ENCODE measurements at places on chromosomes 3 and 15.

DNA sequence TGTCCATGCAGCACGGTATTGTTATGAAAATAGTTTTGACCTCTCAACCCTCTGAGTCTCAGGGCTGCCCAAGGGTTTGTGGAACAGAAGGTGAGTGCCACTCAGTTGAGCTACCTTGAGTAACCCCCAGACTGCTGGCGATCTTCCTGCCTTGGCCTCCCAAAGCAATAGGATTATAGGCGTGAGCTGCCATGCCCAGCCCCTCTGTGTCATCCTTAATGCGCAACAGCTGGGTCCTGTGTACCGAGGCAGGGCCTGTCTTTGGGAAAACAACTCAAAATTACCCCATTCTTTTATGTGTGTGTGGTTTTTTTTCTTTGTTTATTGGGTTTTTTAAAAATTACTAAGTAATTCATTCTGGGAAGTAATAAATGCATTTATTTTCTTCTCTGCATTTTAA is 78.3 kb upstream of the TPM1 start:
- DNase-seq, result no peak

DNA sequence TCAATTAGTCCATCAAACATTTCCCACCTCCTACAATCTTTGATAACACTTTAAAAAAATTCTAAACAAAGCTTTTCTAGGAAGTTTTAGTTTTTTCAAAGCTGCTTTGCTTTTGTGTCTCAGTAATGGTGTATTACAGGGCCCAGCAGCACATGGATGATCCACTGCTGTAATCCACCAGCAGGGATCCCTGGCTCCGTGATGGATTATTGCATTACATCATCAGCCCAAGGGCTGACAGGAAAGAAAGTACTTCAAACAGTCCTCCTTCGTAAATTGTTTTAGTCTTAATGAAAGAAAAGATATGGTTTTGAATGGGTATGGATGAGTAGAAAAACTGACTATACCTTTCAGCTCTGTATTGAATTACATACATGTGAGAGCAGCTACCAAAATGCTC is 688.9 kb upstream of the NAALADL2 start:
- no peak for DNase-seq

GRCh38 chr3:174541708-174542315 is 317.3 kb upstream of the NAALADL2 start:
- DNase-seq, result no peak

DNA sequence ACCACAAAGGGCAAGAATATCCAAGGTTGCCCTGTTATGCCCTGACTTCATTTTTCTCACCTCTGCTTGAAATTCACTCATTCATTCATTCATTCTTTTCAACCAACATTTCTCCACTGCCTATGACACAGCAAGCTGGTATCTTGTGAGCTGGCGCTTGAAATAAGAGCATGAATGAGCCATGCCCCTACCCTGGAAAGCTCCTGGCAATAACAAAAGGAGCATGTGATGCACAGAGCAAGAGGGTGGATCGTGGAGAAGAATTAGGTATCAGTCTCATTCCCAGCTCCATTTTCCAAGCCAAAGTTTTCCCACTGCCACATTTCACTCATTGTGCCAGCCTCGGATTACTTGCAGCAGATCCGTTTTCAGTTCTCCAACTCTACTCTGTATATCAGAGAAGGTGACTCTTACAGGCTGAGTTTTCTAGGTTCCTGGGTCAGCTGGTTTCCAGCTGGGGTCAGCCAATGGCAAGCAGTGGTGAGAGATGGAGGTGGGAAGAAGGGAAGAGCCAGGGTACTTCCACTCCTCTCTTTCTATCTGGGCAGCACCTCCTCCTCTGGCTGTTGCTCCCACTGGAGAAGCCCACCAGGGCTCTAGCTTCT is 144.8 kb downstream of the SUCLG2 start:
- DNase-seq, result no peak

DNA sequence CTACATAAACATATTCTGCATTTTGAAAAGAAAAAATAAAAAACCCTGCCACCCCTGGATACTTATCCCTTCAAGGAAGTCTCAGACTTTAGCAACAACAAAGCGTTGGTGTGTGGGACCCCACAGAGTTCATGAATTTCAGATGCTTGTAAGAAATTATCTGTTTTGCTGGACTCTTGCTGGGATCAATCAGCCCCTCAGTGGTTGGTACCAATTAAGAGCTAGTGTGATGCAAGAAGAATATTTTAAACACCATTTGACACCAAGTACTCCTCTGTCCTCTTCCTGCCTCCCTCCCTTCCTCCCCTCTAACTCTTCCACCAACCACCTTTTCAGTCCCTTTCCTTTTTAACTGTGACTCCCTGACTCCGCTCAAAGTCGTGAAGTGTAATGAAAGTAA is 51.5 kb downstream of the SST start:
- no peak for DNase-seq
